ENCODE measurements at places on chromosomes 16 and 17.

DNA sequence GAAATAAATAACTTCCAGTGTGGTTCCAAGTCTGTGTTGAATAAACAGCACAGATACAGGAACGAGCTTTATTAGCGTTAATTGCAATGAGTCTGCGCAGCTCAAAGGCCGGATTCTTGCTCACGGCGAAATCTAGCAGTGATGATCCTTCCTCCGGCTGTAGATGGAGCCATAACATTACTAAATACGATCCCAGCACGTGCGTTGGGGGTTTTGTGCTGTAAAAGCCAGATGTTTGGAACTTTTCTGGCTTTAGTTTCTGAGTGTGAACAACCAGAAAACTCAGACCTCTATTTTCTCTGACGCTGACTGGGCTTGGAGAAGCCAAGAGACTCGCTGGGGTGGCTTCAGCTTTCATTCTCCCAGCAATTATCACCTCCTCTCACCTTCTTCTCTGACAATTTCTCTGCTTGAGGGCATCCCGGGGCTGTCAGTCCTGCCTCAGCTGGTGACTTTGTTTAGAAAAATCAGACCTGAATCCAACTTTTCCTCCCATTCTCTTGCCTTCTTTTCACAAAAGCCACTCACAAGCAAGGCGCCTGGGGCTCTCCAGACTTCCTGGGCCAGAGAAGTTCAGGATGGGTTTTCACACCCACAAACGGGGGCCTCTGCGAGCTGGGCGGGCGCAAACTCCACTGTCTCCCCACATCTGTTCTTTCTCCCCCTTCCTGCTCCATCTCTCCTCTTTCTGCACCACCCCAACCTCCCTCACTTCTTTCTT, 47.1 kb upstream of the AKTIP start:
- DNase-seq = peak; percentile 18

DNA sequence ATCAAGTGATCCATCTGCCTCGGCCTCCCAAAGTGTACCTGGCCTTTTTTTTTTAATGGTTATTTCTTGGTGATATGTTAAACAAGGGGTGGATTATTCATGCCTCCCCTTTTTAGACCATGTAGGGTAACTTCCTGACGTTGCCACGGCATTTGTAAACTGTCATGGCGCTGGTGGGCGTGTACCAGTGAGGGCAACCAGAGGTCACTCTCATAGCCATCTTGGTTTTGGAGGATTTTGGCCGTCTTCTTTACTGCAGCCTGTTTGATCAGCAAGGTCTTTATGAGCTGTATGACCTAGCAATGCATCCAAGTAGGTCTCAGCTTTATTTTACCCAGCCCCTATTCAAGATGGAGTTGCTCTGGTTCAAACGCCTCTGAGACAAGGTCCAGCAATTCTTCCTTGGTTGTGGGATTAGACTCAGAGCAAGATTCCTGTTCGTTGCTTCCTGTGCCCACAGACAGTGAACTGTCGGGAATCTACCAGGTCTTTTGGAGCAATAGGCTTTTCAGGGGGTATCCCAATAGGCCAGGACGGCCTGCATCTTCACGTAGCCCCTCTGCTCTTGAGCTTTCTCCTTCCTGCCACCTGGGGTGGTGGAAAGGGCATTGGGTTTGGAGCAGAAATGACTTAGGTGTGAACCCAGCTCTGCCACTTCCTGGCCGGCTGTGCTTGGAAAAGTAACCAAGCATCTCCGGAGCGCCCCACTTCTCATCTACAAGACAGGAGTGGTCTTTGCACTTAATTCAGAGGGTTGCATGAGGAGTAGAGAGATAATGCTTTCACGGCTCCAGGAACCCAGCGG, 52.9 kb upstream of the SEC14L1 start:
- no peak for DNase-seq

DNA sequence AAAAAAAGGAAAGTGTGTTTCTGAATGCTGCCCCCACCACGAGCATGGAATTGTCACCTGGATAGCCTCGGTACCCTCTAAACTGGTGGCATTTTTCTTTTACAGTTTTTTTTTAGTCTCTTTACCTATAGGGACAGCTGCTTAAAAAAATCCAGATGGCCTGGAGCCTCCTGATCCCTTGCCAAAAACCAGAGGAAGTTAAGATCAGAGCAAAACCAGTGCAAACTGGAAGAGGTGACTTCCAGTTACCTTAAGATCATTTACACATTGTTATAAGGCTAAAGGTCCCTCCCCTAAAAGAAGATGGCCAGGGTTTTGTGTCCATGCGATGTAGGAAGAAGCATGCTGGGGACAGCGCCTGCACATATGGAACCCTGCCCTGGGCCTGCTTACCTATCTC, 3.5 kb downstream of the MEFV start:
- DNase-seq = no peak

DNA sequence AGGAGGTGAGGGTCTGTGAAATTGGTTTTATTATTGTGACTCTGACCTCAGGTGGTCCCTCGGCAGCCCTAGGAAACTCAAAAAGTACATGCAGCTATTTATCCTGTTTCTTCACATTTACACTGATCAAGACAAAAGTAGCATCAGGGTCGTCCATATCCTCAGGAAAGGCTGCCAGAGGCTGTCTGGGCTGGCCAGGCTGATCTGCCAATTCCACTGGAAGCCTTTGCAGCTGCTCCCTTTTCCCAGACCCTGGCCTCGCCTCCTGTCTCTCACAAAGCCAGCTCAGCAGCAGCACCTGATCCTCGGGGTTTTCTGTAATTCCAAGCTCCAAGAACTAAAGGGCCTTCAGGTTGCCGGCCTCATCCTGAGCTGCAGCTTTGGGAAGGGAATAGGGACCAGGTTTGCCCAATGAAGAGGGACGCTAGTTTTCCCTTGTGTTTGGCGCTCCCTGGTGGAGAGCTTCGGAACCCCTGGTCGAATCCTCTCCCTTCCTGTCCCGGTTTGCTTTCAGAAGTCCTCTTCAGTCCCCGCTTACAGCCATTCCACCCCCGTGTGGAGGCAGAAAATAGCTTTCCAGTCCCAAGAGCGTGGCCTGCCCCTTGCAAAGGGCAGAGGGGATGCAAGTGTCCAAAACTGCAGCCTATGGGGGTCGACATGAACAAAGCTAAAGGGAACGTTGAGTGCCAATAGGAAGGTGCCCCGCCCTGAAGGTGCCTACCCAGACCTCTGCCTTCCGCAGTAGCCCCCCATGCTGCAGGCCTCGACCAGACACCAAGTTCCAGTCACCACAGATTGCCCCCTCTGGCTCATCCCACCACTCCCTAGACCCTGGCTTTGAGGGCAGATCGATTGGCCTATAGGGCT, 13.4 kb downstream of the MFSD6L start:
- peak; percentile 58 for DNase-seq

- DNase-seq = no peak
These were observed at the start of gene VAT1L for GRCh38 chr16:77788181-77789084. Gene VAT1L, plus strand, starts transcription at chr16:77788564. Its CDS starts 119 bp downstream, at chr16:77788683.

- DNase-seq = no peak
These were observed 13.9 kb upstream of the LPCAT2 start for GRCh38 chr16:55494994-55495421.

DNA sequence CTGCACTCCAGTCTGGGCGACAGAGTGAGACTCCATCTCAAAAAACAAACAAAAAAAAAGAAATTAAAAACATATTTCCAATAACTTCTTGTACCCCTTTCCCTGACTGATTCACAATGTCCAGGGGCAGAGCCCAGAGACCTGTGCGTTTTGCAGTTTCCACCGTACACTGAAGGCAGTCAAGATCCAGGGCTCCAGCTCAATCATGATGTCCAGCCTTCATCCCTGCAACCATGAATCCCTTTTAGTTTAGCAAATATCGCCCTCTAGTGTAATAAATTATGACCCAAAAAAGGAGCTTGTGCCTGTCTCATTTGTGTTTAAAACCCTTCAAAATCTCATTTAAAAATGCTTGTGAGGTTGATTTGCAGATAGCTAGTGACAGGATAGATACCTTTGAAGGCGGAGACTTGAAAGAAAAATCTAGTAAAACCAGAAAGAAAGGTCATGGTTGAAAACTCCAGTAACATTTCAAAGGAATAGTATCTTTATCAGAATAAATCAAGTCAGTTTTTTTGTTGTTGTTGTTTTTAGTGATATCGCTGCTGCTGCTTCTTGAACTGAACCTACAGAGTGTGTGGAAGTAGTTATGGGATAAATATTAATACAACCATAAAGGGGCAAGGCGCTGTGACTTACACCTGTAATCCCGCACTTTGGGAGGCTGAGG, 3.7 kb upstream of the ERN1 start:
- DNase-seq = no peak

DNA sequence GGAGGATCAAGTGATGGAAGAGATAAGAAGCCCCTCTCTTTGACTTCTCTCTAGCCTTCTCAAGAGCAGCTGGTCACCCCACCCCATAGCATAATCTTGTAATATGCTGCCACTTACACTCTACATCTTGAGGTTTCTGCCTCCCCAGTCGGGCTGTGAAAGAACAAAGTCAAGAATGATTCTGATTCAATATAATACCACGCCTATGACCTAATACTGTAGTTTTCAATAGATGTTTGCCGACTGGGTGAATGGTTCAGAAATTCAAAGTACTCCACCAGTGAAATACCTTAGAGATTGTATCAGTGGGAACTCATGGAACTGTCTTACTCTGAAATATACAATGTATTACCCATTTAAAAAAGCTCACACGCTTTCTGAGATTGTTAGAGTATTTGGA, 93.0 kb upstream of the ZFHX3 start:
- no peak for DNase-seq

DNA sequence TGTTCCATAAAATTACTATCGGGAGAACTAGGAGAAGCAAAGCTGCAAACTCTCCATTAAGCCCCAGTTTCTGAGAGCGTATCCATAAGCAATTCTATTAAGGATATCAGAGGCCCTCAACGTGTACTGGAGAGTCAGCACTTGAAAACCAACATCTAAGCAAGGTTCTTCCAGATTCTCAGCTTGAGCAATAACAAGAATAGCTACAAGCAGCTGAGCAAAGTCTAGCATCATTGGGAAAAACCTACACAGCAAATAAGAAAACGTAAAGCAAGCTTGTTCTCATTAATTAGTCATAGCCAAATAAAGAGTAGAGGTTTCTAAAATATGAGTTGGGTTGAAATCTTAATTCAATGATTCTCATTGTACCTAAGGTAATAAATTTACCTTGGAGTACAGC, 26.9 kb upstream of the COX10 start:
- no peak for DNase-seq

DNA sequence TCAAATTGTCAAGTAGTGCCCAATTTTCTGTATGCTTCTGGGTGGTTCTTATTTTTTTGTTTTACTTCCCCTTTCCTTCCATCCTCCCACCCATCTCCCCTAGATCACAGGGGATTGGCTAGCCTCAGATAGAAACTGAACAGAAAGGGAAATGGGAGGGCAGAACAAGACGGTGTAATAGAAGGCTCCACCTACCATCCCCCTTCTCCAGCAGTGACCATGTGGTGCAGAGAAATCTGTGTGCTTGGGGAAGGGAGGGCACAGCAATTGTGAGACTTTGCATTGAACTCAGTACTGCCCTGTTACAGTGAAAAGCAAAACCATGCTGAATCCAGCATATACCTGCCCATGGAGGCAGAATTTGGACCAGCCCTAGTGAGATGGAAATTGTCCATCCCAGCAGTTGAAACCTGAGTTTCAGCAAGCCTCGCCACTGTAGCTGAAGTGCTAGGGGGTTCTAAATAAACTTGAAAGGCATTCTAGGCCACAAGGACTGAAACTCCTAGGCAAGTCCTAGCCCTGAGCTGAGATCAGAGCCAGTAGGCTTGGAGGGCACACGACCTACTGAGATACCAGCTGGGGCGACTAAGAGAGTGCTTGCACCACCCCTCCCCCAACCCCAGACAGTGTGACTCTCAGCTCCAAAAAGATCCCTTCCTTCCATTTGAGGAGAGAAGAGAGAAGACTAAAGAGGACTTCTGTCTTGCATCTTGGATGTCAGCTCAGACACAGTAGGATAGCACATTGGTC, 5.2 kb downstream of the SLFN11 start:
- no peak for DNase-seq

GRCh38 chr17:35529866-35530265, 7.6 kb downstream of the SLFN12L start:
- DNase-seq = no peak

DNA sequence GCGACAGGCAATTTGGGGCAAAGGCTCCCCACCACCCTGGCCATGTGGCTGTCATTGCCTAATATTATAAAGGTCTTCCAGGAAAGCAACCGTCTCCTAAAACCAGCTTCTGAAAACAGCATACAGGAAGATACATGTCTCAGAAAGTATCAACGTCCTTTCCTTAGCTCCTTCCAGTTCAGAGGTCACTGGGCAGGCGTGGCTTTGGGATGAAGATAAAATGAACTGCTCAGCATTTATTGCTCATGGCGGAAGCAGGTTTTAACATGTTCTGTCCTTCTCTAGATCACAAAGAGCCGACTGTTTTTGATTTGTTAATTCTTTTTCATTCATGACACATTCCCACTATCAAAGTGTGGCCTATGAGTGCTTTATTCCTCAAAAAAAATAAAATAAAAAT, 8.0 kb downstream of the CFAP20 start:
- DNase-seq = no peak

DNA sequence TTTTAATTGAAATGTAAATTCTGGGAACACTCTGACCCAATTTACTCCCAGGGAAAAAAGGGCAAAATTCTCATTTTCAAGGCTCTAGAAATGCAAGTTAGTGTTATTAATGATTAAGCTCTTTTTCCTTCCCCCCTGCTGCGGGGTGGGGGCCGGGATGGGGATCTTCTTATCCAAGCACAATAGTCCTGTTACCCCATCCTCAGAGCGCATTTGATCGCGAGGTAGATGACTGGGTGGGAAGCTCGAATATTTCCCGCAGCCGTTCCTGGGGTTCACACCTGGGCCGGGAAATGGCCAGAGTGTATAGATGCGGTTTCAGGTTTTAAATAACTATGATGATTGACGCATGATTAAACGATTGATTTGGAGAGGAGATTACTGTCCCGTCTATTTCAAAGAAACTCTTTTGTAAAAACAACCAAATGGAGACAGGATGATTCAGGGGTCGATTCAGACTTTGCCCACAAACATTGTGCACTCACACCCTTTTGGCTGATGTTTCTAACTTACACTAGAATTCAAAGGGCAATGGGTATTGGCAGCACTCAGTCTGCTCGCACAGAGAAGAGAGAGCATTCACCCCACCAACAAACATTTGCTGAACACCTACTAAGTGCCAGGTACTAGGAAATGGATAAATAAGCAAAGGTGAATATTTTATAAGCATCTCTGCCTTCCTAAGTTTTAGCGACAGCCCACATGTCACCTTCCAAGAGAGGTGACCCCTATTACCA, 55.0 kb downstream of the SALL1 start:
- DNase-seq = no peak

GRCh38 chr16:57049678-57050077, 42.7 kb upstream of the CPNE2 start:
- no peak for DNase-seq

Measured in activated T-cell treated with anti-CD3 and anti-CD28 coated beads for 1 hour (primary cell).